ENCODE measurements at places on chromosomes 12 and 14. TPM values are rescaled to one million over a fixed set of nuclear protein-coding genes. Genes with fewer than 3 reads are reported as not detected.

Gene KRT79
- not detected for total RNA-seq

Gene CATSPERB
- total RNA-seq: not detected

Gene MANSC1
- total RNA-seq: 4.3 TPM

Gene NEDD8
- 458 TPM for total RNA-seq

Gene NANOG
- not detected for total RNA-seq

Gene CIROP
- total RNA-seq: not detected

Gene PTGDR
- total RNA-seq: not detected

Gene PMCH
- not detected for total RNA-seq

Gene CNIH1
- total RNA-seq: 245 TPM

Gene SYT10
- total RNA-seq: not detected

Gene FCF1
- total RNA-seq: 50.3 TPM

Gene GYS2
- 0.05 TPM for total RNA-seq

Gene KCNA1
- total RNA-seq: not detected

Gene CCDC92
- total RNA-seq: 18.0 TPM

Gene RD3L
- total RNA-seq: not detected

Measured in A549 treated with ZK216348 at 1 μM for 4 hours (cell line).